Neural crest cell (in vitro differentiated cells): ENCODE measurements at places on chromosomes 2 and 18. TPM values are rescaled to one million over a fixed set of nuclear protein-coding genes. Genes with fewer than 3 reads are reported as not detected.

- H3K4me1 ChIP-seq: peaks cover 34% of the 10 kb centered on the region
- H3K27ac ChIP-seq: peak overlapping the region; percentile 57
- peaks cover 3% of the 10 kb centered on the region for H3K36me3 ChIP-seq
- no peak overlapping the region for H3K4me3 ChIP-seq
Measured at GRCh38 chr18:80194874-80195570, 52.3 kb downstream of the PARD6G start.

DNA sequence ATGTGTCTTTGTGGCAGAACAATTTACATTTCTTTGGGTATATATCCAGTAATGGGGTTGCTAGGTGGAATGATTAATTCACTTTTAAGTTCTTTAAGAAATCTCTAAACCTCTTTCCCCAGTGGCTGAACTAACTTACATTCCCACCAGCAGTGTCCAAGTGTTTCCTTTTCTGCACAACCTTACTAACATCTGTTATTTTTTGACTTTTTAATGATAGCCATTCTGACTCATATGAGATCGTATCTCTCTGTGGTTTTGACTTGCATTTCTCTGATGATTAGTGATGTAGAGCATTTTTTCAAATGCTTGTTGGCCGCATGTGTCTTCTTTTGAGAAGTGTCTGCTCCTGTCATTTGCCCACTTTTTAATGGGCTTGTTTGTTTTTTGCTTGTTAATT is 43.1 kb upstream of the PTH2R start:
- peaks cover 11% of the 10 kb centered on the region for H3K4me1 ChIP-seq
- H3K4me3 ChIP-seq: no peak overlapping the region
- H3K27ac ChIP-seq: no peak overlapping the region
- H3K27me3 ChIP-seq: no peaks in the 10 kb centered on the region

DNA sequence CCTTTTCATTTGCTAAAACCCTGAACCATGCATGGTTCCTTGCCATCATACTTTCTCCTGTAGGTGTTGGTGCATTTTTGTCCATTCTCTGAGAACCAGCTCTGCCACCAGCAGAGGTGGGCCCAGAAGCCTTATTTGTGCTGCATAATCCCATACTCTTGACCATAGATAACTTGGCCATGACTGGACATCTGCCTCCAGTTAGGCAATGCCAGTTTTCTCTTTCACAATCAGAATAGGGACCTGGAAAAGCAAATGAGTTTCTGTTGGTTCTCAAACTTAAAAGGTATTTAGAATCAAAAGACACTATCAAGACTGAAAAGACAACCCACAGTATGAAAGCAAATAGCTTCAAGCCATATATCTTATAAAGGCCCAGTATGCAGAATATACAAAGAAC is 167.3 kb downstream of the MAIP1 start:
- H3K27me3 ChIP-seq: no peaks in the 10 kb centered on the region
- peaks cover 8% of the 10 kb centered on the region for H3K36me3 ChIP-seq
- H3K27ac ChIP-seq: peak overlapping the region; percentile 69
- DNase-seq: no peak
- no peak overlapping the region for H3K4me3 ChIP-seq

- no peaks in the 10 kb centered on the region for H3K27me3 ChIP-seq
- no peak overlapping the region for H3K4me3 ChIP-seq
- H3K4me1 ChIP-seq: peaks cover 18% of the 10 kb centered on the region
- peaks cover 3% of the 10 kb centered on the region for H3K36me3 ChIP-seq
Measured at GRCh38 chr2:85951351-85952067, 62.7 kb upstream of the ST3GAL5 start.

The GREB1 gene
- total RNA-seq: 132 and 143 TPM in 2 replicates

The FMNL2 gene
- total RNA-seq: 54.9 and 55.3 TPM in 2 replicates

The UNC80 gene
- total RNA-seq: 2.5 and 2.8 TPM in 2 replicates

The CFC1 gene
- not detected in 2 replicates for total RNA-seq
